ENCODE measurements at places on chromosomes 7 and 10. TPM values are rescaled to one million over a fixed set of nuclear protein-coding genes. Genes with fewer than 3 reads are reported as not detected.

Gene GOLGA7B
- 0.35 TPM for polyA plus RNA-seq

Gene SPDYE2B
- 2.9 TPM for polyA plus RNA-seq

Gene MUC3A
- polyA plus RNA-seq: 0.56 TPM

Gene NKX1-2
- polyA plus RNA-seq: not detected

Gene EPO
- polyA plus RNA-seq: not detected

Gene ZNF503
- polyA plus RNA-seq: 48.9 TPM

Gene NEBL
- 16.9 TPM for polyA plus RNA-seq

DNA sequence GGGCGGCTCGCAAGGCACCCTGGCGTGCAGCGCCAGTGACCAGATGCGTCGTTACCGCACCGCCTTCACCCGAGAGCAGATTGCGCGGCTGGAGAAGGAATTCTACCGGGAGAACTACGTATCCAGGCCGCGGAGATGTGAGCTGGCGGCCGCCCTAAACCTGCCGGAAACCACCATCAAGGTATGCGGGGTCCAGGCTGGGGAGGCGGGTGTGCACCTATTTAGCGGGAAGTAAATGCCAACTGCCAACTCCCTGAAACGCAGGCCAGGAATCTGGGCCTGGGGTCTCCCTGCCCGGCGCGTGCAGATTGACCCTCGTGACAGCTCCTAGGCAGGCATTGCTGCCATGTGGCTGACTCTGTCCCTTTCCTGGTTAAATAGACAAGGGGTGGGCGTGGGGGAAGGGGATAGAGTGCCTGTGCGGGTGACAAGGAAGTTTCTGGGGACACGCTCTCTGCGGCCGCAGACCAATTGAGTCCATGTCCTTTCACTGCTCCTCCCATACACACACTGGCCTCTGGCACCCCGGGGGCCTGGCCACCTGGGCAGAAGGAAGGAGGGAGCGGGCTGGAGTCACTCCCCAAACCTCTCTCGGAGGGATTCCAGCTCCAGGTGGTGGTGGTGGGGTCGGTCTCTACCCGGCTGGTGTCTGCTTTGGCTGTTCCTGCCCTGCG is 2.7 kb downstream of the EVX1 start:
- DNase-seq: no peak

GRCh38 chr7:24826662-24827020 is 69.4 kb upstream of the GSDME start:
- DNase-seq: no peak

DNA sequence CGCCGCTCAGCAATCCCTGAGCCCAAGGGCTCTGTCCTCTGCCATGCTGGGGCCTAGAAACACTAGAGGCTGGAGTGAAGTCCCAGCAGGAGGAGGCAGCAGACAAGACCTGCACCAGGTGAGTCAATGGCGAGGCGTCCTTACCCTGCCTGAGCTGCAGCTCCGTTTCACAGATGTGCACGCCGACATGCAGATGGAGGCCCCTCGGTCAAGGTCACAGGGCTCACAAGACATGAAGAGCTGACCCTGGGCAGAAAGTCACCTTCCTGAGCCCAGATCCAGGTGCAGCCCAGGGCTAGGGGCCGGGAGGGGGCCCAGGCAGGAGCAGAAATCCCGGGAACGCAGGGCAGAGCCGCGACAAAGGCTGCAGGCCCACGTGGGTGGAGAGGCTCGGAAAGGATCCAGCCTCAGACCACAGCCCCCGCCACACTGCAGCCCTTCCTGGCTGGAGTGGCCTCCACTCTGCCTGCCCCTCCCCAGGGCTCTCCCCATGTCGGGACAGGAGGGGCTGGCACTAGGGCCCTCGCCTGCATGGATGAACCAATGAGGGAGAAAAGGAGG is 23.8 kb downstream of the PDGFA start:
- DNase-seq: no peak

- no peak for DNase-seq
These were observed 69.9 kb downstream of the SDK1 start for GRCh38 chr7:3370921-3371320.

DNA sequence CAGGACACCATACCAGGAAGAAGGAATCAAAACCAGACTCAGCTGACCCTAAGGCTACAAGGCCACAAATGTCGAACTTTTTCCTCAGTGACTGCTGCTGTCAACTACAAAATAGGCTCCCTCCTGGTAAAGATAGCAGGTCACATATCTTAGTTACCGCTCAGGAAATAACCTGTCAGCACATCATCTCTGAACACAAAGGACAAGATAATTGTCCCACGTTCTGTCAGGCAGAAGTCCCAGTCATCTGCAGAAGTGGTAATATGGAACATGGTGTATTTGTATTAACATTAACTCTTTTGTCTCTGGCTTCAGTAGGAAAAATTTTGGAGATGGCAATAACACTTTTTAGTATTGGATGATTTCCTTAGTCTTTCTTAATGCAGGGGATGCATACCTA is 630.2 kb upstream of the LRRTM3 start:
- no peak for DNase-seq

DNA sequence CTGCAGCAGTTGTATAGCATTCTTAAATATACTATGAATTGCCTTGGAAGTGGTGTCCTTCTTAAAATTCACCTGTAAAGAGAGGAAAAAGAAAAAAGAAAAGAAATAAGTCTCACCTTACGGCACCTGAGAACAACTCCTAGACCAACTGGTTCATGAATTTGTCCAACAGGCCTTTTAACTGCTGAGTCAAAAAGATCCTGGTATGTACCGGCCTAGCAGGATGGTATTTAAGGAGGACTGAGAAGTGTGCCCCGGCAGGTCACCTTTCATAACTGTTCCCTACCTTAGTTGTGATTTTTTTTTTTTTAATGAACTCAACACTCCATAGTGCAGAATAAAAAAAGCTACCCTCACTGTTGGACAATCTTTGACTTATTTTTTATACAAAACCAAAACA is 25.8 kb downstream of the STN1 start:
- DNase-seq: no peak

DNA sequence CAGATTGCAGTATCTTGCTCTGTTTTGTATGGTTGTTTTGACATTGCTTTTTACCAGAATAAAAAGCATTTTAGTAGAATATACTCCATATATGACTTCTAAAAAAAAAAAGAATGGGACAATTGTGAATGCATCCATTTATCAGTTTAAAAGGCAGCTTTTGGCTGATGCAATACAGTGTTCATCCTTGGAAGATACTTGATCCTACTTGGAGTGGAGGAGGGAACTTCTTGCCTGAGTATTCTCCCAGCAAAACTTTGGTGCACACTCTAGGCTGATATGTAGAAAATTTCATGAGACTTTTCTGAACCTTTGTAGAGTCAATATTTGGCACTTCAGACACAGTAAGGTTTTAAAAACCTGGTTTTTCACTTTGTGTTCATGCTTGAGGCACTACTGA is 40.2 kb downstream of the WDR11 start:
- no peak for DNase-seq

DNA sequence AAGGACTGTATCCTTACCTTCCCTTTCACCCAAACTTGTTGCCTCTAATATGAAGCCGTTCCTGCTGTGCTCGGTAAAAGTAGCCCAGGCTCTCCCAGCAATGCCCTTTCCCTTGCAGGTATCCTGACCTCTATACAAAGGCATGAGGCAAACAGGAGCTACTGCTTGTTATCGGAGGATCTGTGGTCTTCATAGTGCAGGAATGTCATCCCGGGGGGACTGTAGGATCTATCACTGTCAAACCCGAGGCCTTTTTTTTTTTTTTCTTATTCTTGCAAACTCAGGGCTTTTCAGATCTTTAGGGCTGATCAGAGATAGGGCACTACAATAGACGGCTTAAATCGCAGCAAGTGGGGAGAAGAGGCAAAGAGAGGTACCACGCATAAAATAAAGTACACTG is 1206.6 kb downstream of the TYW1 start:
- DNase-seq: no peak

Data from left lung (tissue), 14 donors.